ENCODE measurements at places on chromosomes 2 and 18.

DNA sequence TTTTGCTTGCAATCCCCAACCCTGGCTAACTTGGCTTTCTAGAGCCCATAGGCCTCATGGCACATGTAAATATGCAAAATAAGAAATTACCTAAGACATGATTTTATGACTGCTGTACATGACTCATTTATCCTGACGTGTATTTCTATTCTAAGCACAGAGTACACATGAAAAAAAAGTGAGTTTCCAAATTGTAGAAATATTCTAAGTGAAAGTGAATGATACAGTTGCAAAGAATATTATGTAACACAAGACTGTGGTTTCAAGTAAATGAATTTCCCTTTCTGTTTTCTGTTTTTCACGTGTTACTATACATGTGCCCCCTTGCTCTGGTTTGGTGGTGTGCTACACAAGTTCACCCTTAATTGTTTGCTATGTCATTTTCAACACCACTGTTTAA is 162.4 kb downstream of the LRP1B start:
- DNase-seq = no peak

DNA sequence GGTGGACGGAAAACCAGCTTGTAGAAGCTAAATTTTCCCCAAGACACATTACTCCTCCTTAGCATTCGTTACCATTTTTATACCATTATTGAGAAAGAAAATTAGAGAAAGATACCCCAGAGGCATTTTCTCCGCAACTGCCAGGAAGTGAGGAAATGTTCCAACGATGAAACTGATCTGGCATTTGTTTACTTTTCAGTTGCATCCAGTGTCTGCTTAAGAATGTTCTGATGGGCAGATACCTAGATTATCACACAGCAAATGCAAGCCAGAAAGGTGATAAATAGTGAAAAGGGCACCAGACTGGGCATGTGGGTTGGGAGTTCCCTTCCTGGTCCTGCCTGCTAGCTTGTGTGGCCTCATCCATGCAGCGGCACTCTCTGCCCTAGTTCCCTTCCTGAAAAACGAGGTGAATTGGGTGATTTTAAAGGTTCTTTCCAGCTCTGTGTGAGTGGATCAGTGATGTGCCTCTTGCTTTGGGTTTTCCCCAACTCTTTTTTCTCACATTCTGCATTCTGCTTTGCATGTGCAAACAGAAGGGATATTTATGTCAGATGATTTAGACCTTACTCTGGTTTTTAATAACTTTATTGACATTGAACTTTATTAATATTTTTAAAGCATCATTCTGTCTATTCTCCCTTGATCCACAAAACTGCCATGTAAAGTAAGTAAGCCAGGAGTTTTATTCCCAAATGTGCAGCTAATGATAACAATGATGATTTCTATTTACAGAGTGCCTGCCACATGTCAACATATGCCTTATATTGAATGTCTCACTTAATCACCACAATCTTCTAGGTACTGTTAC is 139.6 kb downstream of the INSIG2 start:
- no peak for DNase-seq

- DNase-seq = no peak
These were observed 393.2 kb upstream of the GALNT5 start for GRCh38 chr2:156864325-156864724.

GRCh38 chr2:5937851-5938565 is 245.8 kb downstream of the SOX11 start:
- DNase-seq = no peak

GRCh38 chr2:239144713-239144999 is 256.2 kb downstream of the HDAC4 start:
- no peak for DNase-seq

DNA sequence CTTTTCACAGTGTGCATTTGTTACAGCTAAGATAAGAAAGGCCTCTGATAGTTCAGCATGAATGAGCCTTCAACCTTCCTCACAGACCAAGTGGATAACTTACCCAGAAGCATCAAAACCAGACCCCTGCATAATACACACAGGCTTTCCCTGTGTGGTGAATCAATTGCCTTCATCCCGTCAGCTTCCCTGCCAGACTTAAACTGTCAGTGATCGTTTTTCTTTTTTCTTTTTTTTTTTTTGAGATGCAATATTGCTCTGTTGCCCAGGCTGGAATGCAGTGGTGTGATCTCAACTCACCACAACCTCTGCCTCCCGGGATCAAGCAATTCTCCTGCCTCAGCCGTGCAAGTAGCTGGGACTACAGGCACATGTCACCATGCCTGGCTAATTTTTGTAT is 20.5 kb upstream of the SLC35F5 start:
- DNase-seq = no peak

GRCh38 chr18:55633032-55633431 is 45.0 kb upstream of the TCF4 start:
- DNase-seq = no peak

DNA sequence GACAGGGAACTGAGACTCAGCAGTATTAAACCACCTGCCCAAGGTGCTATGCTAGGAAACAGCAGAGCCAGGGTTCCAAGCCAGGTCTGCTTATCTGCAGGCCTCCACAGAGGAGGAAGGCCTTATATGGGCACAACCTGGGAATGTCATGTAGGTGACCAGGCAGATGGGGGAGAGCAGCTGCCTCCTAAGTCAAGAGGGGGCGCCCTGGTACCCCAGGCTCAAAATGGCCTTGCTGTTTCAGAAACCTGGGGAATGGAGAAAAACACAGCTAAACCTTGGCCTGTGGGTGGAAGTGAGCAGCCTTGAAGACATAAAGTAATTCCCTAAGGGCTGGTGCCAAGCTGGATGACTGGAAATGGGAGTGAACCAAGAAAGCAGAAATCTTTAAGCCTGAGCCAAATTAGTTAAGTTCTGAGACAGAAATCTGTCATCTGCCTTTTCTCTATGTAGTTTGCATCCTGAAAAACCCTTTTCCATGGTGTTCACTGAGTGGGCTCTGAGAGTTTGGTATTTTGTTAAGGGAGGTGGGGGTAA is 79.1 kb downstream of the MAPK4 start:
- DNase-seq = no peak

GRCh38 chr2:219752726-219753125 is 125.3 kb downstream of the SLC4A3 start:
- no peak for DNase-seq

- no peak for DNase-seq
These were observed 15.0 kb downstream of the APLF start for GRCh38 chr2:68482296-68482820.

DNA sequence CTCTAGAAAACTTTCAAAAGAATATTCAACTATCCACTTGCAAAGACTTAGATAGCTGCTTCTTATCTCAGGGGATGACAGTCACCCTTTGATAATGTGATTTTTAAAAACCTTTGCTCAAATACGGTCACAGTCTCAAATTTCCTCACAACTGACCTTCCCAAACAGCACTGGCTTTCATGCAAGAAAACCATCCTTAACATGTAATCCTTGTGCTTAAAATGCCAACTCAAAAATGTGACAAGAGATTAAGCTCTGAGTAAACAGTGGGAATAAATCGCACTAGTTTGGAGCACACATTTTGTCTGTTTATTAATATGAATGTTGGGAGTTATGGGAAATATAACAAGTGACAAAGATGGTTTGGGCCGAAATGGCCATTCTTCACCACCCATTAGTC is 87.5 kb upstream of the CCBE1 start:
- DNase-seq = no peak

DNA sequence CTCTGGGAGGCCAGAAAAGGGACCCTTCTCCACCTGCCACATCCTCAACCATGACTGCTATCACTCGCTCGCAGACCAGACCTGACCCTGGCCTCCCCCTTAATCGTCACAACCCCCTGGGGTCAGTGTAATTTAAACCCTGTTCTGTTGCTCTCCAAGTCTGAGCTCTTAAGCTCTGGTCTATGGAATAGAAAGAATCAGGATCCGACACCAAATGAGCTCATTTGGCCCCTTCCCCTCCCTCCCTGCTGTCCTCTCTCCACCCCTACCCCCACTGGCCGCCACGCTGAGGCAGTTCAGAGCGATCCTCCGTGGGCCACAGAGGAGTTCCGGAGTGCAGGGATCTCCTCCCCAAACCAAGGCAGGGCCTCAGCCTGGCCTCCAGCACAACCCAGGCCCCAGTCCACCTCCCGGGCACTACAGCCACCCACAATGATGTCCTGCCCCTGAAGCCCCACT is 5.3 kb downstream of the DNMT3A start:
- DNase-seq = no peak

GRCh38 chr2:143121079-143121478 is 8.1 kb upstream of the ARHGAP15 start:
- DNase-seq = no peak

DNA sequence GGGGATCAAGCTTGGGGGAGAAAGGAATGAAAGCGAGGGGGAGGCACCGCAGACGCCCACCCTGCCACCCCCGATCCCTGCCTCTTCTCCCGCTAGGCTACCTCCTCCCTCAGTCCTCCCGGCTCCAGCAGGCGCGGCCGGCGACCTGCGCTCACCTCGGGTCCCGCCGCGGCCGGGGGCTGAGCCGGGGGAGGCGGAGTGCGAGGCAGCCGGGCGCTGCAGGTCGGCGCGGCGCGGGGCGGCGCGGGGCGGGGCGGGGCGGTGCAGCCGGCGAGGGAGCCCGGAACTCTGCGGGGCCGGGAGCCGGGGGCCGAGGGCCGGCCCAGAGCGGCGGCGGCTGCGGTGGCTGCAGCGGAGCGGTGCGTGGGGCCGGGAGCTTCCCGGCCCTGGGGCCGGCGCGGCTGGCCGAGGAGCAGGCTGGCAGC is 477 bp downstream of the ACVR1 start:
- peak; percentile 21 for DNase-seq

- no peak for DNase-seq
These were observed 184.1 kb downstream of the C1D start for GRCh38 chr2:67878743-67879142.

DNA sequence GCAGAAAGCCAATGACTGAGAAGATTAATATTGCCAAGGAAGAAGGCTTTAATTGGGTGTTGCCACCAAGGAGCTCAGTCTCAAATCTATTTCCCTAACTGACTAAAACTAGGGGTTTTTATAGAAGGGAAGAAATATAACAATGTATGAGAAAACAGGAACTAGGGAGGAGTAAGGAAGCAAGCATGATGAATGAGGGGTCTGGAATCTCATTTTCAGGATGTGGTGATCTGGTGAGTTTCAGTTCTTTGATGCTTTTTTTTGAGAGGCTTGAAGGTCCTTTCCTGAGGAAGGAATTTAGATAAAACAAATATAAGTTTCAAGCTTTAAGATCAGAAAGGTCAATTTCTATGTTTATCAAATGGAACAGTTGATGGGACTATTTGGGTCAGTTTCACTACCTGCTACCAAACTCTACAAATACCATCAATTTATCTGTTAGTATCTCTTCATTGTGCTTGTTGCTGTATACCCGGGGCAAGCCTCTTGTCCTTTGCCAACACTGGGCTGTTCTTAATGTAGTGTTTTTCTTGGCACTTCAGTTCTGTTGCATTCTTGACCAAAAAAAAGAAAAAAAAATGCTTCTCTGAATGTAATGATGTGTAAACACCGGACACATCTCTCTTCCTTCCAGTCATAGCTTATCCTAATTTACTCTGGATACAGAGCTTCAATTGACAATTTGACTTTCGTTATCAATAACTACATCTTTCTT is 357.0 kb downstream of the GALNT13 start:
- DNase-seq = no peak

DNA sequence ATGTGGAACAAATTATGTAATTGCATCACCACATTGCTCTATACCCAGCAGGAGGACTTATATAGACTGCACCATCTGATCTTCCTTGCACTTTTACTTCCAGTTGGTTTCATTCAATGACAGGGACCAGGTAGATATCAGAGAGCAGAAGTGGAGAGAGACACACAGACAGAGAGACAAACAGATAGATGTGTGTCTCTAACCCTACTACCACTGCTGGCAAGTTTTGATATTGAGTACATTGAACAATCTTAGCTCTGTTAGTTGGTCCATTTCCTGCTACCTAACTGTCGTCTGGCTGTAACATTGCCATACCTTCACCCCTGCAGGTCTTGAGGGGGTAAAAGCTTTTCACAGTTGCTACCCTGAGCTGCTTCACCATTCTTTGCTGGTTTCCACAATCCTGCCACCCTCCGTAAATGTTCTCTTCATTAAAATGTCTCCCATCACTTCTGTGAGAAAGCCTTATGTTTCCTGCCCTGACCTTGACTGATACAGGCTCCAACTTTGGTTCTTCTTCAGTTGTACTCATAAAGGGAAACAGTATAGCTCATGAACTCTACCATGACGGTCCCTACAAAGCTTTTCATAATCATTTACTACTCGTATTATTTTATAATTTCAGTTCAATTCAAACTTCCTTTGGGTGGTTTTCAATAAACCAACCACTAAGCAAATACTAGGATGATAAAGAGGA is 62.3 kb upstream of the ITGA4 start:
- DNase-seq = no peak

- no peak for DNase-seq
These were observed 306.0 kb downstream of the TDRD15 start for GRCh38 chr2:21429747-21430146.

DNA sequence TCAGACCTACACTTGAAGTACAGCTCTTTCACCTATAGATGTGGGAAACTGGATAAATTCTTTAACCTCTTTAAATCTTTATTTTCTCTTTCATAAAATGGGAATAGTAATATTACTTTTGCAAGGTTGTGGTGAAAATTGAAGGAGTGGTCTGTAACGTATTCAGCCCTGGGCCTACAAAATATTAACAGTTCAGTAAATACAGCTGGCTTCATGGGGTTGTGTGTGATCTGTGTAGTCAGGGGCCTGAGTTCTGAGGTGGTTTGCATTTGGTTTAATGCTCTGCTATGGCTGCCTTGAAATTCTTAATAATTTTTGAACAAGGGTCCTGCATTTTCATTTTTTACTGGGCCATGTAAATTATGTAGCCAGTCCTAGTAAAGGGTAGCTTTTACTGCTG is 16.8 kb upstream of the EML6 start:
- no peak for DNase-seq

DNA sequence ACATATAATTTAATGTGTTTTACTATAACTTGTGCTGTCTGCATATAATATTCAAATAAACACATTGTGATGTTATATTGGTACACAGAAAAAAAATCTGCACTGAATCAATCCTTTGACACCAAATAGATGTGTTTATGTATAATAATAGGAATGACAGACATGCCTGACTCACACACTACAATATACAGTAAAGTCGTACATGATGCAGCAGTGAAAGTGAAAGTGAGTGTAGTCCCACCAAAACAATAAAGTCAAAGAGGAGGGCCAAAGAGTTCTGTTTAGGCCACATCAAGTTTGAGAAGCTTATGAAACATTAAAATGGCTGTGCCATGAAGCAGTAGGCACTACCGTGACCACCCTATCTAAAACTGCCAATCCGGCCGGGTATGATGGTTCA is 8.2 kb upstream of the RBM44 start:
- DNase-seq = peak; percentile 23

DNA sequence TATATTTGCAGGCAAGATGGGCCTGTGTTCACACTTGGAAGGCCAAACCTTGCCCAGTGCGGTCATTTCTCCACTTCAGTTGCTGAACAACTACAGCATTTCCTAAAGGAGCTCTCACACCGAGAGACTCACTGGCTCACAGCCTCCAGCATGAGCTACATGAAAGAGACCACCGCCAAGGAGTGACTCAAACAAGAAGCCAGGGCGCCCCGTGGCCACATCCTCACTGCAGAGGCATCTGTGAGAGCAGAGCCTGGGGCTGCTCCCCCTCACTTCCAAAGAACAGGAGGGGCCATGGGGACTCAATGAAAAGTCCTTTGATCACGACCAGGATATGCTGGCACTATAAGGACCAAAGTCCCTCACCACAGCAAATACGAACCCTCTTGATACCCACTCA is 50.0 kb downstream of the TMEM163 start:
- no peak for DNase-seq

- DNase-seq = no peak
These were observed 40.0 kb downstream of the ACOXL start for GRCh38 chr2:110772383-110772755.

GRCh38 chr2:84639751-84640150 is 123.5 kb downstream of the DNAH6 start:
- DNase-seq = no peak
